NCI-H524 treated with DMSO at 0.1 percent for 48 hours (cell line): ENCODE measurements at places on chromosomes 7 and 10.

GRCh38 chr10:98055841-98056516 is 25.6 kb upstream of the CRTAC1 start:
- DNase-seq = no peak

DNA sequence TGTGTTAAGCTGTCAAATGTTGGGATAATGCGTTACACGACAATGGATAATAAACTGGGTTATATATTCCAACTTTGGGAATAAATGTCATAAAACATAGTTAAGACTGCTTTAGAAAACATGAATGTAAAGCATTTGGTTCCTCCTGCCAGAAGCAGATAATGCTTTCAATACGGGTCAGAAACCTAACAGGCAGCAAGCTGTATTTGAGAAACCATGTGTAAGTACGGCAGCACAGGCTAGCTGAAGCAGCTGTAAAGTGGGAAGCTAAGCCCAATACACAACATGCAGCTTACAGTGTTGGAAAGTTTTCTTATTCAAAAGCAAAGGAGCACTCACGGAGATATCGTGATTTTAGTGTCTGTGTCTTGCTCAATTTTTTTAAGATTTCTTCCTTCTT is 46.5 kb downstream of the MALSU1 start:
- DNase-seq = no peak

DNA sequence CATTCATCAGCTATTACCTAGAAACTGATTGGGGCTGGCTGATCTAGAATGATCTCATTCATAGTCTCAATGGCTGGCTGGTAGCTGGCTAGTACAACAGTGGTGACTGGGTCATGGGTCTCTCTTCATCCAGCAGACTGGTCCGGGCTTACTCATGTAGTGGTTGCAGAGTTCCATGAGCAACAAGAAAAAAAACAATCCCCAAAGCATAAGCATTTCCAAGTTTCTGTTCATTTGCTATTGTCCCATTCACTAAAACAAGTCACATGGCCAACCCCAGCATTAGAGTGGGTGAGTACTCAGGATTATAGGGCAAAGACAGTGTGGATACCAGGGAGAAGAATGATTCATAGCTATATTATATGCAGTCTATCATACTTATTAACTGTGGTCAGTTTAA is 85.2 kb upstream of the SEMA3C start:
- DNase-seq = no peak

DNA sequence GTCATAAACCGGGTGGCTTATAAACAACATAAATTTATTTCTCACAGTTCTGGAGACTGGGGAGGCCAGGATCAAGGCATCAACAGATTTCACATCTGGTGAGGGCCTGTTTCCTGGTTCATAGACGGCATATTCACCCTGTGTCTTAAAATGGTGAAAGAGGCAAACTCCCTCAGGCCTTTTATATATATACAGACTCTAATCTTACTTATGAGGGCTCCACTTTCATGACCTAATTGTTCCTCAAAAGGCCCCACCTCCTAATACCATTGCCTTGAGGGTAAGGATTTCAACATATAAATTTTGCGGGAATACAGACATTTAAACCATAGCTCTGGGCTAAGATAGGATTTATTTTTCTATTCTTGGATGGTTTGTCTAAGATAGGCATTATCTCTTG is 187.2 kb downstream of the PPP1R3A start:
- DNase-seq = no peak

- no peak for DNase-seq
Observed at GRCh38 chr10:113056441-113057021, 106.5 kb downstream of the TCF7L2 start.

DNA sequence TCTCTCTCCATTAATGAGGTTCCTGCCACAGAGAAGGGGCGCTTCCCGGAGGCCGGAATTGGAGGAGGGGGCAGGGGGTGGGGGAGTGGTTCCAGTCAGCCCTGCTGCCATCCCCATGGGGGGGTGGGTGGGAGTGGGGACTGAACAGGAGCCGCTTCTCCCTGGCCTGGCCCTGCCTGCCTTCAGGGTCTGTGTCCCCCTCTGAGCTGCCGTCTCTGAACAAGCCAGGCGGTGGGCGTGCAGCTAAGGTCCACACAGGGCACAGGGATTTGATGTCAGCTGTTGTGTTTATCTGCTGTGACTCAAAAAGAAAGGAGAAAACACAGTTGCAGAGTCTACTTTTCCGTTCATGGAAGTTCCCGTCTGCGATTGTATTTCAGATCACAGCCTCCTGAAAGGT is 141.5 kb upstream of the PCBD1 start:
- DNase-seq = no peak

GRCh38 chr10:23155169-23155568 is 36.9 kb upstream of the PTF1A start:
- DNase-seq = no peak

DNA sequence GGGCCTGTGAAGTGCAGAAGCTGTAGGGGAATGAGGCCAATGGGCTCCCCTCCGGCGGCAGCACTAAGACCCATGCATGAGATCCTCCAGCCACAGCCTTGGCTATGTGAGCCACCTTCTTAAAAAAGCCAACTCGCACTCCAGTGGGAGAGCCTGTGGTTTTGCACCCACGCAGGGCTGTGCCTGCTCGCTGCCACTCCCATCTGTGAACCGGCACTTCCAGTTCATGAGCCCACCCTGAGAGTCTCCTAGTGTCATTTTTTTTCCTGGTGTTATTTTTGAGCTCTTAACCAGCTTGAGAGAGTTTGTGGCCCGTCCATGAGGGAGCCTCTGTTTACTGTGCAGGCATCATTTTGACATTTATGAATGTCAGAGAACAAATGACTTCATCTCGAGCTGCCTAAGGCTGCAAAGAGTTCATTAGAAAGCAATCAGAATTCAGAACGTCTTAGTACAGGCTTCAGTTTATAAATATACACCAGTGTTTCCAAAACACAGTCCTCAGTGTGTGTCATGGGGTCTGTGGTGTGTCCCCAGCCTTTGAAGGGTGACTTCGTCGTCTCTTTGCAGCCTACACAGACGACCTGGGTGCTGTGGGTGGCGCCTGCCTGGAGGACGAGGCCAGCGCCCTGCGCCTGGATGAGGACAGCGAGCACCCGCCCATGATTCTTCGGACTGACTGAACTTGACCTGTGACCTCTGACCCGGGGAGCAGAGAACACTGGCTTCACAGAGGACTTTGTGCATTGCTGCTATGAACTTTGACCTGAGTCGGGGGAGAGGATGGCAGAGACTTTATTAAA is 40.4 kb downstream of the WIPI2 start:
- DNase-seq = no peak

DNA sequence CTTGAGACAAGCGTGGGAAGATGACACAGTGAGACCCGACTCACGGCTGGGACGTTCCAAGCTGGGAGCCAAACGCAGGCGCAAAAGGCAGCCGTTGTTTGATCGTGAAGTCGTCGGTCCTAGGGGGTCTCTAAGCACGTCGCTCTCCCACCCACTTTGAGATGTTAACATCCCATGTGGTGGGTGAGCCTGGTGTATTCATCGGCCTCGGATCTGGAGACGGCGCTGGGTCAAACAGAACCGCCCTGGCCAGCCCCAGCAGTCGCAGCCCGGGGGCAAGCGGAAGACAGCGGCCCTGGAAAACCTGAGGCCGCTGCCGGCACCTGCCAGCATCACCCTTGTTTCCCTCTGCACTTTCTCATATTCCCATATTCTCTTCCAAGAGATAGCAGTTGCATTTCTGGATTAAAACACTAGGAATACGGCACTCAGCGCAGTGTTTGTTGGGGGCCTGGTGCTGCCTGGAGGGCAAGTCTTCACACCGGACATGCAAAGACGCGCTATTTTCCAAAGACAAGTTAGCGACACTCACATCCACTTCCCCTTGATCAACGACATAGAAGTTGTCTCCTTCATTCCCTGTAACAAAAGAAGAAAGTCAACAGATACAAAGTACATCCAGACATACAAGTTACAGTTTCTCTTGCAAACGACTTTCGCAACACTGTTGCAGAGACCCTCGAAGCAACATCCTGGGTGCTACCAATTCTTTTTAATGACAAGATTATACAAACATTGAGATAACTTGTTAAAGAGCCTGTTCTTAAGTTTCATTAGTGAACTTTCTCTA is 86.2 kb upstream of the PDGFA start:
- no peak for DNase-seq

DNA sequence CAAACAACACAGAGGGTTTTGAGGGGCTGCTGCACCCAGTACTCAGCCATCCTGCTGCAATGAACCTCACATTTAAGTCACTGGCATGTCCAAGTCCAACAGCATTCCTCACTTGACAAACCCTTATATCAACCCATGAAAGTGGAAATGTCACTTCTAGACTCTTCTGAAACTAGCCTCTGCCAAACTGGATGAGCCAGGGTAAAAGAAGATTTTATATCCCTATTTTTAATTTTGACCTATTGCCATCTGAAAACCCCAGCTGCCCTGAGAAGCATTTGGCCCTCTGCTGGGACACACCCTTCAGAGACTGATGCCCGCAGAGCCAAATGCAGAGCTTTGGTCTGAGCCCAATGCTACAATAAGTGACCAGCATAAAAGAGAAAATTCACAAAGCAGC is 201.1 kb downstream of the ANK3 start:
- DNase-seq = no peak

DNA sequence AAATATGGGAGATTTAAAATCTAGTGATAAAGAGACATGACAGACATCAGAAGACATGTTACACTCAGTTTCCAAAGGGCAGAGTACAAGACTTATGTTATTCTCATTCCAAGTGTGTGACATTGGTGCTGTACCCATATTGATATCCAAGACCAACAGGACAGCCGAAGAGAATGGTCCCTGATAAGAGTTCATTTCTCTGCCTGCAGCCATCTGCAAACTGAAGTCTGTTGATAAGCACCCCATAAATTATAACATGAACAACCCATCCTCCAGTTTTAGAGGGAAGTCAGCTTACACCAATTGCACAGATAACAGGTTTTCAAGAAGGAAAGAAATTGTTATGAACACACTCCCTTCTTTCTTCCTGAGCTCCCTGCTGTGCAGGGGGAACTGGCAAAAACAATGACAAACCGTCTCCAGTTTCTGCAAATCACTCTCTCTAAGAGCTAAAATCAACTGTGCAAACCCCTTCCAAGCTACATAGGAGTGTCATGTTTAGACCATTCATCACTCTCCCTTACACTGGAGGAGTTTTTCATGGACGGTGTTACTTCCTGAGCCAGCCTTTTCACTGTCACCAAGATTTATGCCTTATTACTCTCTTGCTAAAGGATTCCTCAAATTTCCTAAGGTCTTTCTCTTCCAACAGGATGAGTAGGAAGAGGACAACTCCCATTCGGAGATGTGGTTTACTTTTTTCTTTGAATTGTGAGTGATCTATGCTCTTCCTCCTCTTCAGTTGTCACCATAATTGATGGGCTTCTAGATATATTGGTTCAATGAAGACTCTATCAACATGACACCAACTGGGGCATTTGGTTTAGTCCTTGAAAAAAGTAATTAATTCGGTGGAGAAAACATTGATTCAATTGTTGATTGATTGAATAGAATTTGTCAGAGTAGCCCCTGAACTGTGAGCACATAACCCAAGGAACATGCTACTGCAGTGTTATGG is 80.3 kb upstream of the FAM171A1 start:
- DNase-seq = no peak

GRCh38 chr7:51035716-51036115 is 253.0 kb upstream of the GRB10 start:
- DNase-seq = no peak

GRCh38 chr10:6119423-6119822 is 30.6 kb downstream of the RBM17 start:
- no peak for DNase-seq

DNA sequence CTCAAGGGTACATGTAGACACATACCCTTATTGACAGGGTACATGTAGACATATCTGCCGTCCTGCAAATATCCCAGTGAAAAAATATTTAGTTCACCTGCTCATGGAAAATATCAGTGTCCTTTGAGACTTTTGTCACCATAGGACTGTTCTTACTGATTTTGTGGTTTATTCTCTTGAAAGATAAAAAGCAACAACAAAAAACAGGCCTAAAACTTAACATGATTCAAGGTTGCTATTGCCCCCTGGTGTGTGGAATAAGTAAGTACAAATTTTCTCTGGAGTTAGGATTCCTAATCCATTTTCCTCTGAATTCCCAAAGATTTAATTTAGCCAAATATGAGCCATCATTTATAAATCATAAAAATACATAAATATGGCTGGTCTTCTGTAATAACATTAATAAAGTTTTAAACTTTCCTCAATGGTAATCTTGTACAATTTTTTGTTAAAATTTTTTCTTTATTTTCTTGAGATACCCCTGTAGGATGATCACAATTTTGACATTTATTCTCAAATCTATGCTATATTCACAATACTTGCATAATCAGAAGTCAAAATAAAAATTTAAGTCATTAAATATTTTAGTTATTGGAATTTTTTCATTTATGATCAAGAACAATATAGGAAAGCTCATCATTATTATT is 741.4 kb upstream of the POT1 start:
- no peak for DNase-seq

- no peak for DNase-seq
Observed at GRCh38 chr7:96311967-96312366, 9.9 kb downstream of the SLC25A13 start.

GRCh38 chr10:54063514-54063913 is 737.5 kb downstream of the PCDH15 start:
- no peak for DNase-seq

DNA sequence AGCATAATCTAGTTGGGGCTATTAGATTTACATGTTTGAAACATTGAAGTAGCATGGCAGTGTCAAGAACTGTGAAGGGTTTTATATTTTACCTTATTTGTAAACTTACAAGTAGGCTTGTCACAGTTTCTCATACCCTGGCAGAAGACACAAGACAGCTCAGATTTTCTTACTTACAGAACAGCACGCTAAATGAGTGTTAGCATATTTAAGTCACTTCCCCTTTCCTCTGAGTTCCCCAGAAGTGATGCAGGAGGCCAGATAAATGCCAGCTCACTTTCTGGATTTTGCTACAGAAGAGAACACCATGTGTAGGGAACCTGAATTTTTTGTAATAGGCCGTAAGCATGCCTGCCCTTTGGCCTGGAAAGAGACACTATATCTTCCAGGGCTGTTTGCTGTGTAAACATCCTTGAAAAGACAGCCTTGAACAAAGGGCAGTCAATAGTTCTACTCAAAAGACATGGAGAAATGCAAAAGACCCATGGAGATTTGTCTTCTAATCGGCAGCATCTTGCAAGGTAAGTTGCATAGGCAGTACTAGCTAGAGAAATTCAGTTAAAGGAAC is 279.1 kb downstream of the PHF14 start:
- no peak for DNase-seq

DNA sequence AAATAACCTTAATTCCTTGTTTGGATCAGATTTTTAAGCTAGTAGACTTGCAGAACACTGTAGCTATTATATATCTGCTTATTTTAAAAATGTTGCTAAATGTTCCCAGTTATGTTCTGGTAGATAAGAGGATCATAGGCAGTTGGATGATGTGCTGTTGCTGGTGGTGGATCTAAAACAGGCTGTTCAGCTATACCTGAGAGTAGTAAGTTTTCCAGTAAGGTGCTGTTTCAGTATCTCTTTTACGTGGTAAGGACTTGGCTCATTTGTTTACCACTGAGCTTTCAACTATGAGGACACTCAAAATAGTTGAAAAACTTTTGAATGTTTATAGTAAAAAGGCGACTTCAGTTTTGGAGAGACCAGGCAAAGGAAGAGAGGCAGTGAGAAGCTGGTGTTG is 180.9 kb downstream of the CDK14 start:
- DNase-seq = no peak

GRCh38 chr10:130061760-130062159 is 48.9 kb downstream of the C10orf143 start:
- DNase-seq = no peak

GRCh38 chr7:38558761-38559345 is 72.3 kb downstream of the AMPH start:
- no peak for DNase-seq

- no peak for DNase-seq
Observed at GRCh38 chr10:97078261-97078937, 107.4 kb downstream of the SLIT1 start.
